Nephron progenitor cell (in vitro differentiated cells): ENCODE measurements at places on chromosomes 1 and 21.

DNA sequence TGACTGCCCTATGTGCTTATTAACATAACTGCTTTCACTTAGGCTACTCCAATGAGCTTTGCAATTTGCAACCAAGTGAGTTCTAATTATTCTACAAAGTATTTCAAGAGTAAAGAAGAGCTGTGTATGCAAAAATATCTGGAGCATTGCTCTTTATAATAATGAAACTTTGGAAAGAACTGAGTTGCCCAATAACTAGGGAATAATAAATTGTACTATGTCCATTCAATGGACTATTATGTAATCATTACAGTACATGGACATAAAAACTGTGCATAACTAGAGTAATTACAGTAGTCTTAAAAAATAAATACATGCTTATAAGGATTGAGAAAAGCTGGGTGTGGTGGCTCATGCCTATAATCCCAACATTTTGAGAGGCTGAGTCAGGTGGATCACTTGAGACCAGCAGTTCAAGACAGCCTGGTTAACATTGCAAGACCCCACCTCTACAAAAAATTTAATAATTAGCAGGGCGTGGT, 70.3 kb upstream of the JAK1 start:
- no peak for DNase-seq

DNA sequence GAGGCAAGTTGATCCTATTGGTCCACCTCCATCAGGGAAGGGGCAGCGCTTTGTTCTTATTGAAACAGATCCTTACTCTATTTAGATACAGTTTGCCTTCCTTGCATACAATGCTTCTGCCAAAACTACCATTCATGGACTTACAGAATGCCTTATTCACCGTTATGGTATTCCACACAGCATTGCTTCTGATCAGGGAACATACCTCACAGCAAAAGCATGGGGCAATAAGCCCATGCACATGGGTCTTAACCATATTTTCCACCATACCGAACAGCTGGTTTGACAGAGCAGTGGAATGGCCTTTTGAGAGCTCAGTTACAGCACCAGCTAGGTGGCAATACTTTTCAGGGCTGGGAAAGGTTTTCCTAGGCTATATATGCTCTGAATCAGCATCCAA, 544.8 kb upstream of the ADGRL4 start:
- DNase-seq, result no peak

DNA sequence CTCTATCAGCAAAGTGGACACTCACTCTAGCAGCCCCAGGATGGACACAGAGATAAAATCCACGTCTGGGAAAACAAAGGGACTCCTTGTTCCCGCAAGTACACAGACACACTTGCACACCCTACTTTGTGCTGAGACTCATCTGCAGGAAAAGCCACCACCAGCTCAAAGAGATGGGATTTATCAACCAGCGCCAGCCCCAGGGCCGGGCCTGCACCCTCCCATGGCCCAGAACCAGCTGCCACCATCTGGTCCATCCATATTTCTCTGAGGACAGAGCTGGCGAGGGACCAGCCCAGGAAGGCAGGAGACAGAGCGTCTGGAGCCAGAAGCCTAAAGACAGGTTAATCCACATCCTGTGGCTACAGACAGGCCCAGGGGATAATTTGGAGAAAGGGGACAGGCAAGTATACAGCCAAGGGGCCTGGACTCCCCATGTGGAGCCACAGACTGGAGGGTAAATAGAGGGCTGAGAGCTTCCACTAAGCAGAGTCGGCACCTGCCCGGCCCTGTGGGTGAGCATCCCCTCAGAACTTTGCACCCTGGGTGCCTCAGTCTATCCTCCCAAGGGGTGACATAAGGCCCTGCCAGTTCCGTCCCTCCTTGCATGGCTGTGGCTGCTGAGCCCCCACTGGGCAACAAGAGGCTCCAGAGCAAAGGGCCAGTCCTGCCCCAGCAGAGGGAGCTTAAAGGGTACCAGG, 233.9 kb downstream of the PTPRU start:
- no peak for DNase-seq

GRCh38 chr1:112110031-112110430, 120.6 kb upstream of the KCND3 start:
- DNase-seq, result no peak

- DNase-seq, result no peak
These were observed 42.4 kb downstream of the DRAM2 start for GRCh38 chr1:111097356-111098099.

GRCh38 chr1:167645140-167645541, 15.1 kb downstream of the RCSD1 start:
- DNase-seq, result no peak

- no peak for DNase-seq
These were observed 25.1 kb upstream of the PDC start for GRCh38 chr1:186486061-186486460.

DNA sequence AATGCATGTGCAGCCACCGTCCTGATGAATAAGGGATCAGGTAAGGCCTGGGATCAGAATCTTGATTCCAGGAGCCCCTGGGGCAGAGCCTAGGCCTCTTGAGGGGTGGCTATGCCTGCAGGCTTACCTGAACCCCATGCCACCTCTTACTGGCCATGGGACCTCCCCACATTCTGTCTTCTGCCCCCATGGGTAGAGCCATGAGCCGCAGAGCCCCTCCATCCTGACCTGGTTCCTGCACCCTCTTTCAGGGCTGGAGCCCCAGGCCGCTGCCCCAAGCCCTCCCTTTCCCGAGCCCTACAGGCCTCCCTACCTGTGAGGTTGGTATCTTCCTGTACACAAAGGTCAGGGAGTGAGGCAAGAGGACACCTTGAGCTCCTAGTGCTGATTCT, 120.8 kb downstream of the DMRTB1 start:
- no peak for DNase-seq

GRCh38 chr1:226325178-226325577, 16.2 kb upstream of the LIN9 start:
- no peak for DNase-seq

DNA sequence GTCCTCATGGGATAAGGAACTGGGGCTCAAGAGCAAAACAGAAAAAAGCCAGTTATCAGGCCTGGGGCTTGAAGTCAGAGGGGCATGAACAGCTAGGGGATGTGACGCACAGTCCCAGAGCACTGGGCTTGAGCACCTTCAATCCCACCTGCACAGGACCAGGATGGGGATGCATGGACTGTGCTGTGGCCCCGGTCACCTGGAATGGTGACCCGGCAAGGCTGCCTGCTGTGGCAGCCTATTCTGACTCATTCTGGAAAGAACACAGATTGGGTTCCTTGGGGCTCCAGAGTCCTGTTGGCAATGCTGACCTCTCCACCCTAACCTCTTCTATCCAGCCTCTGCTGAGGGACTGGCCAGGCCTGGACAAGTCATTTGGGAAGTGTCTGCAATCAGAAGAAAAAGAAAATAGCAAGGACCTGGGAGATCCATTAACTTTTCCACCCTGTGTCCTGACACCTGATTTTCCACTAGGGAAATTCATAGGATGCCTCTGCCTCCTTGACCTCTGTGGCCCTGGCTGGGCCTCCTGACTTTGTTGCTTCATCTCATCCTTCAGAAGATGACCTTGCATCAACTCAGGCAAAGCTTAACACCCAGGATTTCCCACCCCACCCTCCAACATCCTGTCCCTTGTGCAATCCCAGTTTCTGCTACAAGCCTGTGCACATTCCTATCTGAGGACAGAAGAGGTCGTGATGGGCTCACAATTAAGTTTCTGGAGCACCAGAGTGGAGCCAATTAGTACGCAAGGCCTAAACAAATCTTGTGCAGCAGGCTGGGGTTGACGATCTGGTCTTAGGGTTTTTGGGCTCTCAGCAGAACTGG, 17.9 kb upstream of the FMOD start:
- DNase-seq, result no peak

- DNase-seq, result peak; percentile 4
These were observed 48.2 kb upstream of the TNFSF4 start for GRCh38 chr1:173255214-173255813.

- no peak for DNase-seq
These were observed 5.1 kb downstream of the KCNJ9 start for GRCh38 chr1:160086456-160086892.

DNA sequence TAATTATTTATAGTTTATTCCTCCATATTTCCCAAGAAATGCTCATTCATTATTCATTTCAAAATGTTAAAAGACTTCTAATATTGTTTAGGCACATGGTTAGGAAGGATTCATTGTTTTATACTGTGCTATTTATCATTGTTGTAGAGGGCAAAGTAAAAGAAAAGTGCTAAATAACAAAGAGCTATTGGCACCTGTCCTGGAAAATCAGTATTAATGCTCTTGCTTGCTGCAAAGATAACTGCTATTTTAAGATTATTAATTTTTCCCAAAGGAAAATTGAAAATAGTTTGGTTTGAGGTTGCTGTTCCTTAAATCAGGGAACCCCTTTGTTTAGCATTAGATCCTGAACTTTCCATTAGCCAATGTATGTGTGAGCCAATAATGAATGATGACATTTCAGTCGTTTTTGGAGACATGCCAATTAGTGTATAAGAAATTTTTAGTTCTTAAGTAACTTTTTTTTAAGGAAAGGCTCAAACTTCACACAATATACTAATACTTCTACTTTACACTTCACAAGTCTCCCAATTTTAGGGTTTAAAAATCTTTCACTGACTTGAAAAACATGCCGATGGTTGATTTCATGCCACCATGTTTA, 39.9 kb downstream of the EPB41 start:
- no peak for DNase-seq

DNA sequence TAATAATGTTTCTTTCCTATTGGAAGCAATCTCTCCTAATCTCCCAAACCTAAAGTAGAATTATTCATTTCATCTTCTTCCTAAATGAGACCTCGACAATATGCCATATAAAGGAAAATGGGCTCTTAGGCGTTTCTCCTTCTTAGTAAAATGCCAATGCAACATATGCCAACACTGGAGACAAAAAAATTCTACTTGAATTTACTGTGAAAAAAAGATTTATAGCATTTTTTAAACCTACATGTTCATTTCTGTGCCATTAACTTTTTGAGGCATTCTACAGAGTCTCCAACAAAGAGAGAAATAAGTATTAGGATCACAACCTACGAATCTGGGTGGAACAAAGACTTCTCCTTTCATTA, 1.3 kb downstream of the WDR47 start:
- DNase-seq, result no peak

DNA sequence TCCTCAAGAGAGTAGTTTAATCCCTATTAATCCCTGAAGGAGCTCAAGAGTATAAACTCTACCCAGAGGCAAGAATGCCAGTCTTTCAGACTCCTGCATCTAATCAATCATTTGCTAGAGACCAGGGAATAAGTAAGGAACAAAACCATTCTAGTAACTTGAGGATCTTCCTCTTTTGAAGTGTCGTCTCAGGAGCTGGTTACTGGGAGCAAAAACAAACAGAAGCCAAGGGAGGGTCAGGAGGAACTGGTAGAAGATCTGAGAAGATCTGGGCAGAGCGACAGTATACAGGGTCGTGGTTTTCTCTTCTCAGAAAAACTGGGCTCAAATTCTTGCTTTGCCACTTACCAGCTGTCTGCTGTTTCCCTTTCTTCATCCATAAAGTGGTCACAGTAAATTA, 69.3 kb downstream of the RPS6KA1 start:
- no peak for DNase-seq

GRCh38 chr1:26811708-26812107, 14.8 kb upstream of the ZDHHC18 start:
- no peak for DNase-seq

DNA sequence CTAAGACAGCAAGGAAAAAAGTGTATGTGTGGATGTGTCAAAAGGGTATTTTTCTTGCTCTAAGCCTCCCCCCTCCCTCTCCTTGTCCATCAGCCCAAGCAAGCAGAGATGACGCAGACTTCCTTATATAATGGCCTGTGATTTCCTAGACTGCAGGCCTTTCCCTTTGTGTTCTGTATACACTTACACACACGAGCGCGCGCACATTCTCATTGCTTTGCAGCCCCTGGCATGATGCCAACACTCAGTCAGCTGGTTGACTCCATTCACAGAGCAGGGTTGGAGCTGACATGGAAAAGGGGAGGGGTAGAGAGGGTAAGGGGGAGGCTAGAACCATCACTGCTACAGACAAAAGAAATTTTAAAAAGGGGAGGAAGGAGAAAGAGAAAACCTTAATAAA, 41.8 kb downstream of the GATAD2B start:
- DNase-seq, result no peak

DNA sequence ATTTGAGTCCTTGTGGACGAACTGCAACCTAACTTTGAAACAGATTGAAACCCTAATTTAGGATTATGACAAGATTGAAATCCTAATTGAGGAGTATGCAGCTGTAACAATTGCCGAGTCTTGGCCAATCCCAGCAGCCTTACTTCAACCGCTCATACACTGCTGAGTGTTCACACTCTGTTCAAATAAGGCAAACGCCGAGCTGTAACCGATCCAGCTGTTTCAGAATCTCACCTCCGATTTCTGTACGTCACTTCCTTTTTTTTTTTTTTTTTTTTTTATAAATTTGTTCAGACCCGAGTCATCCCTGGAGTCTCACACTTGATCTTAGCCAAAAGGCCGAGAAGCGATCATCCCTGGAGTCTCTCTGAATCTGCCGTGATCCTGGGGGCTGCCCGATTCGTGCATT, 22.3 kb upstream of the ATP5PO start:
- no peak for DNase-seq

GRCh38 chr1:81114191-81114590, 686.5 kb upstream of the ADGRL2 start:
- DNase-seq, result no peak

- no peak for DNase-seq
These were observed 11.4 kb downstream of the VWA5B1 start for GRCh38 chr1:20302108-20302471.
